Fibroblast of lung (primary cell): ENCODE measurements at places on chromosomes 5 and 9. TPM values are rescaled to one million over a fixed set of nuclear protein-coding genes. Genes with fewer than 3 reads are reported as not detected.

PCDHB10 gene
- 0.77 and 2.0 TPM in 2 replicates for total RNA-seq

NHP2 gene
- 85.7 and 91.4 TPM in 2 replicates for total RNA-seq

- no peaks in the 10 kb centered on the region for H3K27me3 ChIP-seq
- no peak overlapping the region for H3K4me3 ChIP-seq
- H3K4me1 ChIP-seq: peaks cover 3% of the 10 kb centered on the region
- H3K36me3 ChIP-seq: peaks cover 7% of the 10 kb centered on the region
- DNase-seq: no peak
These were observed 18.7 kb upstream of the ROPN1L start for GRCh38 chr5:10423022-10423421.

MARVELD2 gene
- 1.3 and 2.5 TPM in 2 replicates for total RNA-seq

GRCh38 chr9:112971415-112971814 lies 40.6 kb downstream of the ZNF883 start:
- no peaks in the 10 kb centered on the region for H3K4me1 ChIP-seq
- H3K27ac ChIP-seq: no peak overlapping the region
- no peak overlapping the region for H3K4me3 ChIP-seq
- H3K27me3 ChIP-seq: no peaks in the 10 kb centered on the region

FOXD4L4 gene
- total RNA-seq: 0.26 TPM in 1 of 2 replicates, not detected in the other

HACD4 gene
- 12.3 and 24.9 TPM in 2 replicates for total RNA-seq

- peak; percentile 27 for DNase-seq
- peaks cover 2% of the 10 kb centered on the region for H3K4me1 ChIP-seq
These were observed 55.0 kb downstream of the PAPPA start for GRCh38 chr9:116208417-116209232.

GRCh38 chr5:55286411-55286933 lies 21.0 kb downstream of the DHX29 start:
- H3K4me3 ChIP-seq: no peak overlapping the region
- no peak overlapping the region for H3K27ac ChIP-seq
- DNase-seq: peak; percentile 44
- H3K36me3 ChIP-seq: peaks cover 9% of the 10 kb centered on the region
- H3K27me3 ChIP-seq: no peaks in the 10 kb centered on the region

DNA sequence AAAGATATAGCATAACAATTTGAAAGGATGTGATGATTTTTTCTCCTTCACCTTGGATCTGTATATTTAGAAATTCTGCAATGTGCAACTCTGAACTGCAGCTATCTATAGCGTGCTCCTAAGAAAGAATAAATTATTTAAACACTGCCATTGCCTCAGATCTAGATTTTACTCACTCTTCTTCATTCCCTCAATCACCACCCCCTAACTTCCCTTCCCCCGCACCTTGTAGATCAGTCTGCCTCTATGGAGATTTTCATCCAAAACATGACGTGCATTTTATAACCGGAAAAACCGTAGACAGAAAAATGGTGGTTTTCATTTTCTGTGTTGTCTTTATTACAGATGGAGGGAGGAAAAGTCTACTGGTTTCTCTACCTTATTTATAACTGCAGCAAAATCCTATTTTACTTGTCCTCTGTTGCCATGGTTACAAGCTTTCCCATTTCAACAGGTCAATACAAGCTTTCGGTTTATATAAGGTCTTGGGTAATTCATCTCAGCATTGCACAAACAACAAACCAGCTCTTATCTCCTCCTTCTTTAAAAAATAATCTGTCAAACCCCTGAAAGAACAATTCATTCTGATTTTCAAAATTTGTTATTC lies 480.0 kb downstream of the TAF11L14 start:
- no peak overlapping the region for H3K4me3 ChIP-seq
- no peak overlapping the region for H3K27ac ChIP-seq
- H3K36me3 ChIP-seq: no peaks in the 10 kb centered on the region
- no peaks in the 10 kb centered on the region for H3K27me3 ChIP-seq

DNA sequence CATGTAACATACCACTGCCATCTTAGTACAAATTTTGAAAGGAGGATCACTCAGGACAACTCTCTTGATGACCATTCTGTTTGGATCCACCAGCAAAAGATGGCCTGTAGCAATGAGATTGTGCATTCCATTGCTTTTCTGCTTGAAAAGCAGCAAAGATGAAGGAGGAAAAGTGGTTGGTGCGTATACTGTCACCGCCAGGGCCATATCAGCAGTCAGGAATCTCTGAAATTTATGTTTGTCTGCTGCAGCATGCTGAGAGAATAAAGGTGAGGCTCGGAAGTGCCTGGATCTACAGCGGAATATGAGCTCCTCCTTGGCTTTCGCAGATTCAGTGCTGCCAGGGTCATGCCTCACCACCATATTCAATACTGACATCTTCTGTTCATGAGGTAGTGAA lies 144.4 kb downstream of the GPBP1 start:
- DNase-seq: no peak
- H3K4me1 ChIP-seq: peaks cover 15% of the 10 kb centered on the region
- no peak overlapping the region for H3K4me3 ChIP-seq
- no peaks in the 10 kb centered on the region for H3K36me3 ChIP-seq

OR1L6 gene
- total RNA-seq: not detected in 2 replicates

- no peaks in the 10 kb centered on the region for H3K36me3 ChIP-seq
- H3K4me3 ChIP-seq: no peak overlapping the region
- no peak for DNase-seq
- peaks cover 5% of the 10 kb centered on the region for H3K4me1 ChIP-seq
- peaks cover 12% of the 10 kb centered on the region for H3K27me3 ChIP-seq
- H3K27ac ChIP-seq: no peak overlapping the region
These were observed 15.2 kb upstream of the RNU6ATAC start for GRCh38 chr9:134179595-134179917.

- no peak overlapping the region for H3K27ac ChIP-seq
- no peaks in the 10 kb centered on the region for H3K27me3 ChIP-seq
- peaks cover 2% of the 10 kb centered on the region for H3K36me3 ChIP-seq
- H3K4me3 ChIP-seq: no peak overlapping the region
- DNase-seq: no peak
- no peaks in the 10 kb centered on the region for H3K4me1 ChIP-seq
These were observed 62.8 kb downstream of the CD180 start for GRCh38 chr5:67133776-67134175.
